ENCODE measurements at places on chromosomes 3 and 15. TPM values are rescaled to one million over a fixed set of nuclear protein-coding genes. Genes with fewer than 3 reads are reported as not detected.
A peak's percentile ranks its signal among the peaks of the same experiment; 100 is the strongest.

PAK6 gene
- total RNA-seq, result not detected

RPL39L gene
- 15.1 TPM for total RNA-seq

ATG7 gene
- total RNA-seq, result 23.0 TPM

DNA sequence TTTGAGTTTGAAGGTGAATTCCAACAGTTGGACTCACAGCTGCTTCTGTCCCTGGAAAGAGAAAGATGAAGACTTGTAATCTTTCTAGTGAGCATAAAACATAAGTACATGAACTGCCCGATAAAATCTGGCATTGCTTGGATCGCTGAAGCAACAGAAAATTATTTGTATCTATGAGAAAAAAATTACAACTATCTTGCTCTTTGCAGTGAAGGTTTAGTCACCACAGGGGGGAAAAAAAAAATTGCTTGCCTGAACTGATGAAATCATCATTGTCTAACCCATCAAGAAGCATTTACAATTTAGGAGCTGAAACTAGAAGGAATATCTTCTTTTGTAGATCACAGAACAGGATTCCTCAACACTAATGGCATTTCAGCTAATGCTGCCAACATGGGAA lies 20.0 kb downstream of the TMEM207 start:
- no peaks in the 10 kb centered on the region for H3K27me3 ChIP-seq
- no peaks in the 10 kb centered on the region for H3K36me3 ChIP-seq
- no peaks in the 10 kb centered on the region for H3K4me1 ChIP-seq
- no peak for DNase-seq
- no peak overlapping the region for H3K4me3 ChIP-seq
- no peak overlapping the region for H3K27ac ChIP-seq

DNA sequence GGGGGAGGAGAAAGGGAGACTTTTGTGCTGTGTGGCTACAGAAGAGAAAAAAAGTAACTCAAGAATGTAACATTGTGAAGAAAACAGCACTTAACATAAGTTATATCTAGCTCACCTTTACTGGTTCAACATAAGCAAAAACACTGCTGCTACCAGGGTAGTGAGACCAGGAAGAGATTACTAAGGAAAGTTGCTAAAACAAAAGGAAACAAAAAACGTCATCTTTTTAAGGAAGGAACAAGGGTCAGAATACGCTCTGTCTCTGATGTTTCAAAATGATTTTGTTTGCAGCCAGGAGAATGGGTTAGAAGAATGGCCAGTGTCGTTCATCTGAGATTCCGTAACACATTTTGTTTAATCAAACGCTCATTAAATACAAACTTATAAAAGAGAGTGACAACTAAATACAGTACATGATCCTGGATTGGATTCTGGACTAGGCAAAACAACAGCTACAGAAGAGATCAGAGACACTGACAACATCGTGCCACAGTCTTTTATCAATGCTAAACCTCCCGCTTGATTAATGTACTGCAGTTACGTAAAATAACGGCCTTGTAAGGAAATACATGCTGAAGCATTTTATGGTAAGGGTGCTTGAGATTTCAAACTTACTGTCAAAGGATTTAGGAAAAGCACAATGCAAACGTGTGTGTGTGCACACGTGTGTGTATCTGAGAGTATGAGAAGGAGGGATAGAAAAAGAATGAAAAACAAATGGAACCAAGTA lies 67.7 kb downstream of the FOXP1 start:
- DNase-seq, result no peak
- peaks cover 2% of the 10 kb centered on the region for H3K4me1 ChIP-seq
- H3K27ac ChIP-seq, result no peak overlapping the region
- no peak overlapping the region for H3K4me3 ChIP-seq

- H3K36me3 ChIP-seq, result no peaks in the 10 kb centered on the region
- no peak overlapping the region for H3K4me3 ChIP-seq
- H3K4me1 ChIP-seq, result peaks cover 2% of the 10 kb centered on the region
These were observed 117.1 kb downstream of the MYLK start for GRCh38 chr3:123767009-123767372.

DNA sequence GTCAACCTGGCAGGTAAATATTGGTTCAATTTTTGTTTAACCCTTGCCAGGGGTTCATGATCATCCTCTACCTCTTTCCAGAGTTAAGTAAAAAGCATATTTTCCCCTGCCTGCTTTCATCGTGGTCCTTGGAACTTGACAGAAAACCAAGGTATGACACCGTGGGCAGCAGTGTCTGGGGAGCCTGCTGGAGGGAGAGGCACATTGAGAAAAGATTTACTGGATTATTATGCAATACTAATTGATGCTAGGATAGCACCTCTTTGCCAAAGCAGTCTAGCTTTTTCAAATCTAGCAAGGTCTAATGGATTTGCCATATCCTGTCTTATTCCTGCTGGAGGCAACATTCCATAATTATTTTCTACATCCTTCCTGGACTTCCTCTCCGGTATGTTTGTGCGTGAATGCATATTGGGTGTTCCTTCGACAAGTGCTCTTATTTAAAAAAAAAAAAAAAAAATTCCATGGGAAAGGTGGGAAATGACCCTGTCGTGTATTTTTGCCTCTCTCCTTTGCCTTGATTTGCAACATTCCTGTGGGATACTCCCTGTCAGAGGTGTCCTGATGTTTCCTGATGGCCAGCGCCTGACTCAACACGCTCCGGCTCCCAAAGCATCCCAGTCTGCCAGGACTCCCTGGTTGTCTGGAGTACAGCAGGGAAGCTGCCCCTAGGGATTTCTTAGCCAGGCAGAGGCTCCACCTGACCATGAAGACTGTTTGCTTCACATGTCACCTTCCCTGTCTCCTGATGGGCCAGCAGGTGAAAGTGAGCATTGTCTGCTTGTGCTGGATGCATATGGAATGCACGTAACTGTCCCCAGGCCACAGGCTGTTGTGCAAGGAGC lies 6.3 kb downstream of the BHLHE40 start:
- H3K27me3 ChIP-seq, result peaks cover 4% of the 10 kb centered on the region
- H3K4me3 ChIP-seq, result no peak overlapping the region
- DNase-seq, result no peak
- H3K27ac ChIP-seq, result no peak overlapping the region

GRCh38 chr3:69294014-69294766 lies 91.7 kb downstream of the FRMD4B start:
- no peak for DNase-seq
- H3K36me3 ChIP-seq, result no peaks in the 10 kb centered on the region
- H3K4me3 ChIP-seq, result peak overlapping the region; percentile 32
- peak overlapping the region; percentile 54 for H3K27ac ChIP-seq
- peaks cover 7% of the 10 kb centered on the region for H3K27me3 ChIP-seq
- H3K4me1 ChIP-seq, result peaks cover 40% of the 10 kb centered on the region

DNA sequence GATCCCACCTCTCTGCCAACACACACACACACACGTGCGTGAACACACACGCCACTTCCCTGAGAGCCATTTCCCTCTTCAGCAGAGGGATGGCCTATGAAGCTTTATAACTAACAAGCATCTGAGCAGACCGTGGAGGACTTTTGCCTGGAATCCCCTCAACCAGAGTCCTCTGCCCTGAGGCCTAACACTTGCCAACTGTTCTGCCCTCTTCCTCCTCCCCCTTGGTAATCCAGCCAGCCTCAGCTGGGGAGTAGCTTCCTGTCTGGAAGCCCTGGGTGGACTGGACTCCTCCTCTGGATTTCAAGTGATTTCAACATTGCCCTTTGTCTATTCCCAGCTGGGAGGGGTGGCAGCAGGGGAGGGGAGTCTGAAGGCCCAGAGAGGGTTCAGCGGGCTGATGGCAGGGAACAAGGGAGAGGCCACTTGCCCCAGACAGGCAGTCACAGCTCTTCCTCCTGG lies 68.4 kb upstream of the HACD2 start:
- peaks cover 30% of the 10 kb centered on the region for H3K4me1 ChIP-seq
- H3K4me3 ChIP-seq, result peak overlapping the region; percentile 12
- peak overlapping the region; percentile 77 for H3K27ac ChIP-seq
- DNase-seq, result peak; percentile 43

- no peak for DNase-seq
- H3K36me3 ChIP-seq, result peaks cover 7% of the 10 kb centered on the region
- no peak overlapping the region for H3K4me3 ChIP-seq
- no peaks in the 10 kb centered on the region for H3K27me3 ChIP-seq
These were observed 1119.0 kb downstream of the NAALADL2 start for GRCh38 chr3:175977968-175978752.

Data from glutamatergic neuron (in vitro differentiated cells).